ENCODE measurements at places on chromosomes 5 and 9. TPM values are rescaled to one million over a fixed set of nuclear protein-coding genes. Genes with fewer than 3 reads are reported as not detected.

The NSUN2 gene
- total RNA-seq: 106 TPM

The PRR7 gene
- 41.0 TPM for total RNA-seq

The ANKRD20A1 gene
- total RNA-seq: 1.3 TPM

The SLC46A2 gene
- total RNA-seq: not detected

The JAKMIP2 gene
- not detected for total RNA-seq

The GABRP gene
- not detected for total RNA-seq

The GPR150 gene
- total RNA-seq: 0.14 TPM

The TSSK1B gene
- not detected for total RNA-seq

The SELENOP gene
- not detected for total RNA-seq

The CORO2A gene
- 0.52 TPM for total RNA-seq

The IRX1 gene
- total RNA-seq: not detected

The SPATA31A3 gene
- not detected for total RNA-seq

The DOCK8 gene
- total RNA-seq: 0.72 TPM

The CDKN2B-AS1 gene
- not detected for total RNA-seq

The LCN15 gene
- total RNA-seq: not detected

The PCDHB3 gene
- total RNA-seq: not detected

The NOTCH1 gene
- 7.0 TPM for total RNA-seq

The MINAR2 gene
- not detected for total RNA-seq

The RUFY1 gene
- total RNA-seq: 31.0 TPM
